ENCODE measurements at places on chromosomes 5 and 9.
A peak's percentile ranks its signal among the peaks of the same experiment; 100 is the strongest.

DNA sequence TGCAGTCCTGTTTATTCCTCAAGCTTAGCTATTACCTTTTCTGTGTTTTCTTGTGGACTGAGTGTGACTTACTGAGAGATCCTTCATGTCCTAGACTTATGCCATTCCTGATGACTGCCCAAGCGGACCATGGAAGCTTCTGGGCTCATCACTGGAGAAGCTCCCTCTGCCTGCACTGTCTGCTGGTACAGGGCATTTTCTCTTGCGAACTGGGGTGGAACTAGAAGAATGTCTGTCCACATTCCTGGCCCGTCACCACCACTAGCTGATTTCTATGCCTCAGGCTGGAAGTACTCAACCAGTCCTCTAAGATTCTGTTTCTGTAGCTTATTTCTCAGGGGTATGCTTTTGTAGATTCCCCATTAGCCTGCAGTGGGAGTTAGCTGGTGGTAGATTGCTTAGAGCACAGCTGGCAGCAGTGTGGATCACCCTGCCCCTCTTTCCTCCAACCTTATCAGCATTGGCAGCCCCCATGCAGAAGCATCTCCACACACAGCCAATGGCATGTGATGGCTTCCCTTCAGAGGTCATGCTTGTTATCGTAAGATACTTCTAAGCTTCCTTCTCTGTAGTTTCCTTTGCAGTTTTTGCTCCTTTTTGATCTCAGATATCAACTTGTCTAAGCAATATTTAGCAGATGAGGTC is 12.4 kb downstream of the SLC36A1 start:
- no peak for DNase-seq

- no peak for DNase-seq
Observed at GRCh38 chr5:55055183-55055582, 31.1 kb downstream of the GZMK start.

DNA sequence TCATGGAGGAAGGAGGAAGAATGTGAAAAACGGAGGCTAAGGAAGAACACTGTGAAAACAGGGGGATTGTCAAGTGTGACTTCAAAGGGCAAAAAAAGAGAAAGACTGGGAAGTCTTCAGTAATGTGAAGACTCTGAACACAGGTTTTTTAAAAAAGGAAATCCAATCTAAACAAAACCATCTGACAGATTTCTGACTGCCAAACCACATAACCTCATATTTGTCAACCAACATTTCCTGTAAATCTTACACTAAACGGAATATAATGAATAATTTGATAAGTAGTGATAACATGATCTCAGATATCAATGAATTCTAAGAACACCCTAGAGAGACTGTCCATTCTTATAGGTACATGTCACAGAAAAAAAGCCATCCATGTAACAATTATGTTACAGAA is 124.7 kb downstream of the FBN2 start:
- no peak for DNase-seq

GRCh38 chr5:144040615-144041305 is 129.7 kb downstream of the YIPF5 start:
- no peak for DNase-seq

DNA sequence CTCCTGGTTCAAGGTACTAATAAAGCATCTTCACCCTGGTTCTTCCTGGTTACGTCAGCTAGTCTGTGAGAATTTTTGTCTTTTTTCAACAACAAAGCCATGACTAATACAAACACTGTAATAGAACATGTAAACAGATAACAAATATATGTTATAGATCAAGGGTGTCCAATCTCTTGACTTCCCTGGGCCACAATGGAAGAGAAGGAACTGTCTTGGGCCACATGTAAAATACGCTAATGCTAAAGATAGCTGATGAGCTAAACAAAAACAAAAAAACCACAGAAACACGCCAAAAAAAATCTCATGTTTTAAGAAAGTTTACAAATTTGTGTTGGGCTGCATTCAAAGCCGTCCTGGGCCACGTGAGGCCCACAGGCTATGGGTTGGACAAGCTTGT is 124.5 kb upstream of the GNA14 start:
- no peak for DNase-seq

GRCh38 chr5:56354836-56355235 is 121.7 kb upstream of the ANKRD55 start:
- no peak for DNase-seq

DNA sequence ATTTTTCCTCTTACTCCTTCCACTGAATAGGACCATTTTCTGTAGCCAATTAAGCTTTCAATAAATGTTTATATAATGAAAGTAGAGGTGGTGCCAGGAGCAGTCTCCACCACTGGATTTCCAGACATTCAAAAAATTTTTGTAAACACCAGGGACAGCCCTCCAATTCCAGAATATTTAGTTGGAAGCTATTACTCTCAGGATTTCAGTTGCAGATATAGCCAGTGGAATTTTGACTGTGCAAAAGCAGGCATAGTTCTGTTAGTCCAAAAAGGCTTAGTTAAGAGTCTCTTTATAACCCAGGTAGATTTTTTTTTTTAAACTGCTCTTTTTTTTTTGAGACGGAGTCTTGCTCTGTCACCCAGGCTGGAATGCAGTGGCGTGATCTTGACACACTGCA is 138.1 kb upstream of the DMRT1 start:
- DNase-seq = no peak

DNA sequence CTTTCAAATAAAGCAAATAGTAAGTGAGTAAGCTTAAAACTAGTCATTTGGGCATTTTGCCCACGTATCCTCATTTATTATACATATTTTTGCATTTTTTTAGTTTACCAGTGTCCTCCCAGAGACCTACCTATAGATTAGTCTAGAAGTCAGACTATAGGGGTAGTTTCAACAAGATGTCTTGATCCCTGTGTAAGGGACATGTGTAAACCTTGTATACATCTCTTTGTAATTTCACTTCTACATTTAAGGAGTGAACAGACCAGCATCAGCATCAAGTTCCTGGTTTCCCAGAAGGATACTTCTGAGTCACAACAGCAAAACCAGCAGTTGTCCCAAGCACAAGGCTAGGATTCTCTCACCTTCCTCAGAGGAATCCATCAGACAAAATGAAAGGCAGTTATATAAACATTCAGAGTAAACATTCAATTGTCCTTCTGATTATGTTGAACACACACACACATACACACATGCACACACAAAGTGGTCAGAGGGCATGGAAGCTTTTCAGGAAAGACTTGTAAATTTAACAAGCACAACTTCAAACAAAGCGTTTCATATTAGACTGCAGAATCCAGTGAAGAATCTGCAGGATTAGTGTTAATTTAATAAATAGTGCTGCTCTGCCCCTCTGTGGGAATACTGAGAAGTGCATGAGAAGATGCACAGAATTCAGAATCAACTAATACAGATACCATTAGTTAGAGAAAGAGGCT is 55.4 kb downstream of the HINT1 start:
- DNase-seq = peak; percentile 22

DNA sequence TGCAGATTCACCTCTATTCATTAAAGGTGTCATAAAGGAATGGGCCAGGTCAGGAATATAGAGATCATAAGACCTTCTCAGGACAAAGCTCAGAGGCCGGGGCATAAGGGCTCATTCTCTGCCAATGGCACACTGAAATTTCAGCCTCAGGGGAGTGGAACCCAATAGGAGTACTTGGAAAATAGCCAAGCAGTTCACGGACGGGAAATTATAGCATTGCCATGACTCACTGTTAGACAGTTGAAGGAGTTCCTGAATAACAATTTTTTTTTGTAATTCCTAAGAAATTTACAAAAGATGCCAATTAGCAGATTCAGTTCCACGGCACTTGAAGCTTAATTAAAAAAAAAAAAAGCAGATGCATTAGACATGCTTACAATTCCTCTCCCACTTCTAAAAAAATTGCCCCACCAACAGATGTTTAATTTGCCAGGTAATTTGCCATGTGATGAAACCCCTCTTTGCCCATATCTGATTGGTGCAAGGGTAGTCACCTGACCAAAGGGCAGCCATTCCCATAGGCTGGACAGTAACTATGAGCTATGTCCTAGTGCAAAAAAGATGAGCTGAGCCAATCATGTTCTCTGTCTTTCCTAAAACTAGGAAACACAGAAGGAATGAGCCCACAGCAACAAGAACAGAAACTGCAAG is 58.6 kb downstream of the PTCD2 start:
- no peak for DNase-seq

DNA sequence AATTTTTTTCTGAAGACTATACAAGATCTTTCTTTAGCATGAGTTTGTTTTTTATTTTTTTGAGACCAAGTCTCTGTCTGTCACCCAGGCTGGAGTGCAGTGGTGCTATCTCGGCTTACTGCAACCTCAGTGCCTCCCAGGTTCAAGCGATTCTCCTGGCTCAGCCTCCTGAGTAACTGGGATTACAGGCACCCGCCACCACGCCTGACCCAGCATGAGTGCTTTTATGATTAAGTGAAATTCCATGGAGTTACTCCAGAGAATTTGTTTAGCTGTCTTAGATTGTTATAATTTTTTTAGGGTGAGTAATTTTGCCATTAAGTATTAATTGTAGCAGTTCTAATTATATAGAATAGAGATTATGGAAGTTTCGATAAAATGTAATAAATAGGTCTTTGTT is 14.3 kb downstream of the YTHDC2 start:
- DNase-seq = no peak

DNA sequence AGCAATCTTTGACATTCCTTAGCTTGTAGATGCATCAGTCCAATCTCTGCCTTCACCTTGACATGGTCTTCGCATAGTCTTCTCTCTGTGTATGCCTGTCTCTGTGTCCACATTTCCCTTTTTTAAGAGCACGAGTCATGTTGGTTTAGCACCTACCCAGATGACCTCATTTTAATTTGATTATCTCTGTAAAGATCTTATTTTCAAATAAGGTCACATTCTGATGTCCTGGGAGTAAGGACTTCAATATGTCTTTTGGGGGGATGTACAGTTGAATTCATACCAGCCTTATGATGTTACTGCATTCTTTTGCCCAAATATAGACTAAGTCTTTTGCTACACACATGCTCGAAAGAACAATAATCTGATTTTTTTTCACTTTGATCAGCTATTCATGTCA is 6.9 kb downstream of the KCTD16 start:
- no peak for DNase-seq

DNA sequence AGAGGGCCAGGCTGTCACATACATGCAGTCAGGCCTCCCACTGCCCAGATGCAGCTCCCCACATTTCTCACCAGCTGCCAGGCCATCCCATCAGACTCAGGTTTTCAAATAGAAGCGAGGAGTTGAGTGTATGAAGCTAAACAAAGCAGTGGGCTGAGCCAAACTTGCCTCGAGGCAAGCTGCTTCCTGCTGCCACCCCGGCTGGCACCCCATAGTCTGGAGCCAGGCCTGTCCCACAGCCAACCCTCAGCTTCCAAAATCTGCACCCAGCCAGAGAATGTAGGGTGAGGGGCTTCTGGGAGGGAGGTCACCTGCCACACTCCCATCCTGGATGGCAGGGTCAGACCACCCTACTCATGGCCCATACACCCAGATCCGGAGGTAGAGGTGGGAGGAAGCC is 22.3 kb upstream of the ALDH1B1 start:
- DNase-seq = no peak

DNA sequence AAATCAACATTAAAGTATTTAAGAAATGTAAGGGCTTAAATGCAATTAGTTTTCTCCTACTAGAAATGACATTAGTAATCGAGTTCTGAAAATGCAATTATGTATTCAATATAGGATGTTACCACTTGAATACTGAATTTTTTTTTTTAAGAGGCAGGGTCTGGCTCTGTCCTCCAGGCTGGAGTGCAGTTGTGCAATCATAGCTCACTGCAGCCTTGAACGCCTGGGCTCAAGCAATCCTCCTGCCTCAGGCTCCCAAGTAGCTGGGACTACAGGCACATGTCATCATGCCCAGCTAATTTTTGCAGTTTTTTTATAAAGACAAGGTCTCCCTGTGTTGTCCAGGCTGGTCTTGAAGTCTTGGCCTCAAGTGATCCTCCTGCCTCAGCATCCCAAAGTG is 1.5 kb downstream of the CDC20B start:
- no peak for DNase-seq

GRCh38 chr5:152187668-152188067 is 217.4 kb downstream of the NMUR2 start:
- no peak for DNase-seq
